ENCODE measurements at places on chromosomes 7 and 10. TPM values are rescaled to one million over a fixed set of nuclear protein-coding genes. Genes with fewer than 3 reads are reported as not detected.
A peak's percentile ranks its signal among the peaks of the same experiment; 100 is the strongest.

DNA sequence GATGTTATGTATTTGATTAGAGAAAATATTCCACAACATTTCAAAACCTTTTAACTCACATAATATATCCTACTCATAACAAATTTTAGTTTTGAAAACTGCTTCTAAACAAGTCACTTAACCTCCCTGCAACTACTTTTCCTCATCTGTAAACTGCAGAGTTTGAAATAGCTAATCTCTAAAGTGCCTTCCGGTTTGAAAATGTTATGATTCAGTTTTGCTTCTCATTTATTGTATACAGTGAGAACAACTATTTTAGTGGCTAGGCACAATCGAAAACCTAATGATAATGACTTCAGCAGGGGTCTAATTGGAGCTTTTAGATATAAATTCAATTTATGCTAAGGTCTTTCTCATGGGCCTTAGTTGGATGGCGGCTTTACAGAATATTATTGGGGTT is 30.7 kb upstream of the TEX47 start:
- no peak for DNase-seq
- peaks cover 5% of the 10 kb centered on the region for H3K36me3 ChIP-seq
- no peak overlapping the region for H3K27ac ChIP-seq
- H3K27me3 ChIP-seq = no peaks in the 10 kb centered on the region
- H3K4me3 ChIP-seq = no peak overlapping the region
- no peaks in the 10 kb centered on the region for H3K4me1 ChIP-seq

- peak overlapping the region; percentile 97 for H3K27ac ChIP-seq
- peaks cover 17% of the 10 kb centered on the region for H3K36me3 ChIP-seq
- H3K4me1 ChIP-seq = peaks cover 69% of the 10 kb centered on the region
These were observed 6.3 kb downstream of the ZNF212 start for GRCh38 chr7:149245744-149246143.

Gene PLAC9
- not detected for total RNA-seq

- no peak for DNase-seq
- H3K4me3 ChIP-seq = no peak overlapping the region
- no peak overlapping the region for H3K27ac ChIP-seq
- no peaks in the 10 kb centered on the region for H3K27me3 ChIP-seq
- H3K36me3 ChIP-seq = no peaks in the 10 kb centered on the region
- H3K4me1 ChIP-seq = no peaks in the 10 kb centered on the region
These were observed 806.6 kb upstream of the GHITM start for GRCh38 chr10:83332690-83333089.

GRCh38 chr7:24455813-24456525 is 117.3 kb upstream of the PALS2 start:
- no peaks in the 10 kb centered on the region for H3K36me3 ChIP-seq
- no peaks in the 10 kb centered on the region for H3K4me1 ChIP-seq
- H3K4me3 ChIP-seq = no peak overlapping the region
- DNase-seq = no peak
- no peak overlapping the region for H3K27ac ChIP-seq

GRCh38 chr10:88833723-88834122 is 17.9 kb downstream of the ANKRD22 start:
- no peaks in the 10 kb centered on the region for H3K27me3 ChIP-seq
- no peaks in the 10 kb centered on the region for H3K36me3 ChIP-seq
- H3K4me1 ChIP-seq = peaks cover 38% of the 10 kb centered on the region
- no peak overlapping the region for H3K27ac ChIP-seq
- H3K4me3 ChIP-seq = no peak overlapping the region

- H3K36me3 ChIP-seq = peaks cover 2% of the 10 kb centered on the region
- H3K4me3 ChIP-seq = no peak overlapping the region
- H3K4me1 ChIP-seq = no peaks in the 10 kb centered on the region
- H3K27ac ChIP-seq = no peak overlapping the region
- DNase-seq = no peak
These were observed 544.9 kb upstream of the MGMT start for GRCh38 chr10:128922172-128922571.

- H3K36me3 ChIP-seq = no peaks in the 10 kb centered on the region
- no peaks in the 10 kb centered on the region for H3K4me1 ChIP-seq
- DNase-seq = no peak
- H3K27me3 ChIP-seq = peaks cover 66% of the 10 kb centered on the region
- no peak overlapping the region for H3K27ac ChIP-seq
These were observed 98.2 kb downstream of the FAM204A start for GRCh38 chr10:118243907-118244306.

Gene SPDYE6
- not detected for total RNA-seq

Gene GBX1
- not detected for total RNA-seq

Gene SPRN
- not detected for total RNA-seq

DNA sequence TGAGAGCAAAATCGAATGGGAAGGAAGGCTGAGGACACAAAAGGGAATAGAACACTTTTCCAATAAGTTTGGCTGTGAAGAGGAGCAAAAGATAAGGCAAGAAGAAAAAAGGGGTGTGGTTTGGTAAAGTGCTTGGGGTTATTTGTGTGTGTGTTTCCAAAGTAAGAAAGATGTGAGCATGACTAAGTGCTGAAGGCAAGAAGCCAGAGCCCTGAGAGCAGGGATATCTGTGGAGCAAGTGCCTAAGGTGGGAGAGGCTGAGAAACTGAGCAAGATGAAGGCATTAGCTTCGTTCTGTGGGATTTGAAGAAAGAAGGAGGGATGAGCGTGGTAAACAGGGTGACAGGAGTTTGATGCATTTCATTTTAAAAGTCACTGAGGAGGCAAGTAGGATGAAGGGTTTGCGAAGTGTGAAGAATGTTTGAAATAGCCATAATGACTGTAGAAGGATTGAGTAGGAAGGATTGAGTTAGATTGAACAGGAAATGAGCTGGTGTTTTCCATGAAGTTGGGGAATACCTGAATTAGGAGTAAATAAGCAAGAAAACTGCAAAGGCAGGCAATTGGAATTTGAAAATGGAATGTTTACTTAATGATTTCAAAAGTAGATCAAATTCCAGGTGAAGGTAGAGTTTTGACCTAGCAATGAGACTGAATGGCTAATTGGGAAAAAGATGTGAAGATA is 19.9 kb upstream of the SP4 start:
- DNase-seq = no peak
- peaks cover 10% of the 10 kb centered on the region for H3K27me3 ChIP-seq
- H3K4me1 ChIP-seq = peaks cover 20% of the 10 kb centered on the region

Gene CUBN
- 0.76 TPM for total RNA-seq
